ENCODE measurements at places on chromosomes 2 and 18.

- no peak for DNase-seq
Observed at GRCh38 chr2:26479789-26480565, 2.1 kb upstream of the OTOF start.

- DNase-seq: no peak
Observed at GRCh38 chr18:11757084-11757590, 68.1 kb downstream of the GNAL start.

GRCh38 chr18:44149706-44150105, 531.0 kb upstream of the SETBP1 start:
- no peak for DNase-seq

GRCh38 chr2:22991844-22992243, 393.1 kb upstream of the KLHL29 start:
- DNase-seq: no peak

DNA sequence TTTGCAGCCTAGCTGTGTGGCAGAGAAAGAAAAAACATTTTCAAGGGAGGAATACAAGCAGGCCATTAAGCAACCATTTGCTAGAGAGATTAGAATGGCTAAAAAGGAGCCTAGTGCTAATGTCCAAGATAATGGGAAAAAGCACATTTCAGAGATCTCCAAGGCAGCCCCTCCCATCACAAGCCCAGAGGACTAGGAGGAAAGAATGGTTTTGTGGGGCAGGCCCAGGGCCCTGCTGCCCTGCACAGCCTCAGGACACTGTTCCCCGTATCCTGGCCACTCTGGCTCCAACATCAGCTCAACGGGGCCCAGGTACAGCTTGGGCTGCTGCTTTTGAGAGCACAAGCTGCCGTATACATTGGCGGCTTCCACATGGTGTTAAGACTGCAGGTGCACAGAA, 16.5 kb upstream of the GBX2 start:
- DNase-seq: no peak

DNA sequence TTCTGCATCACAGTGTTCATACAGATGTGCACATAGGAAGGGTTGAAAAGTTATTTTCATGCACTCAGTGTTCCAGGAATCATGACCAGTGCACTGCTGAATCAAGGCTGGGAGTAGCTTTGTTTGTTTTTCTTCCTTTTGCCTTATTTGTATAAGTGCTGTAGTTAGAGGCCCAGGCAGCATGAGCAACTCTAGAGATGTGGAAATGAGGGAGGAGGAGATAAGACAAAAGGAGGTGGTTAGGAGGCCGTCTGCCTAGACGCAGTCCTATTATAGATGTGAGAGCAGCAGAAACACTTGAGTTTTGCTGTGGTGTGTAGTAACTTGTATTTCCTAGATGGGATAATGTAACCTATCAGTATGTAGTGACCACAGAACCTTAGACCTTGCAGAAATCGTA, 264.3 kb upstream of the RASGRP3 start:
- DNase-seq: no peak

- DNase-seq: no peak
Observed at GRCh38 chr2:105917688-105918087, 173.0 kb downstream of the NCK2 start.
